ENCODE measurements at places on chromosomes 6 and 20.

DNA sequence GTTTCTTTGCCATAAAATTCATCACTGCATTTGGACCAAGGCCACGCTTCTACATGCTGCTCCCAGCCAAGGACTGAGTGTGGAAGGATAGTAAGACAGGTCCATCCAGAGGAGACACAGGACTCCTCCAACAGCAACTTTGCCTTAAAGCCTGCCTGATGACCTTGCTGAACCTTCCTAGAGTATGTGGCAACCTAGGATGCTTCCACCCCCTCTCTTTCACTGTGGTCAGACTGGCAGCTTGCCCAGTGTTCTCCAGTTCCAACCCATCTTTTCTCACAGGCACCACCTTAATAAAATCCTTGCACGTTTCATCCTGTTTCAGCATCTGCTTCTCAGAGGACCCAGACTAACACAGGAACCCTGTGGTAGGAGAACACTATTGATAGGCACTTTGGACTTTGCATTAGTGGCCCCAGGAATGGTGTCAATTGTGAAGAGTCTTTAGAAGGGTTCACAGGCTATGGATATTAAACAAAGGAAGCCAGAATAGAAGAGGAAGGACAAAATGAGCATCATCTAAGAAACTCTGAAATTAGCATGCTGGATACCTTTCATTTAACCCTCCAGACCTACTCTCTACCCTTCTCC lies 2.4 kb upstream of the PKHD1 start:
- DNase-seq, result no peak

DNA sequence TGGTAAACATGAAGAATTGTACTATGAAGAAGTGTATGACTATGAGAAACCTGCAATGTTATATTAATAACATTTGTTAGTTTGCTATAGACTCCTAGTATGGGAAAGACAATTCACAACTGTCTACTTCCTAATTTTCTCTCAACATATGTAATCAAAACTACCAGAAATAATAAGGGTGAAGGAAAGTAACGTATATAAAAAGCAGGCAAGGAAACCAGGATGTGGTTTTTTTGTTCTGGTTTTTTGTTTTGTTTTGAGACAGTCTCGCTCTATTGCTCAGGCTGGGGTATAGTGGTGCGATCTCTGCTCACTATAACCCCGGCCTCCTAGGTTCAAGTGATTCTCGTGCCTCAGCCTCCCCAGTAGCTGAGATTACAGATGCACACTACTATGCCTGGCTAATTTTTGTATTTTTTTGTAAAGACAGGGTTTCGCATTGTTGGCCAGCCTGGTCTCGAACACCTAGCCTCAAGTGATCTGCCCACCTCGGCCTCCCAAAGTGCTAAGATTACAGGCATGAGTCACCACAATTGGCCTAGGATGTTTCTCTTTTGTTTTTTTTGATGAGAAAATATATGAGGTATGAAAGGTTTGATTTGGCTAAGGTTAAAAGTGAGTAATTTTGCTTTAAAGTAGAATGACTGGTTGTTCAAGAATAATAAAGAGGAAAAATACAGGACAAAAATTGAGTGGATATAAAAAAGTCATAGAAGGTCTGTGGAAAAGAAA lies 83.1 kb downstream of the PTCHD4 start:
- DNase-seq, result no peak

DNA sequence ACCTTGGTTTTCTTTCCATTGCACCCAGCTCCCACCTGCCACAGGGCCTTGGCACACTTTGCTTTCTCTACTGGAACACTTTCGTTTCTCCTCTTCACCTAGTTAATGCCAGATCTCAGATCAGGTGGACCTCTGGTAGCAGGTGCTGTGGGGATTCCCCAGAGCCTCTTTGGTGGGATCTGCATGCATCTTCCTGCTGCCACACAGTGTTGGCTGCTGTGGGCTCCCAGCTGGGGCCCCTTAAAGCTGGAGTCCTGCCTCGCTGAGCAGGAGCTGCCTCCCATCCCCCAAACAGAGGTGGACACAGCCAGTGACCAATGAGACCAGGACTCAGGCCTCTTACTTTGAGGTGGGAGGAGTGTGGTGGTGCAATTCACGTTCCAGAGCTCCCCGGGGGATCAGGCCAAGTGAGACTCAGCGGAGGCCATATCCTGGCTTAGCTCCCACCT lies 28.4 kb downstream of the CEBPB start:
- DNase-seq, result no peak

- DNase-seq, result no peak
These were observed 32.0 kb upstream of the SPTLC3 start for GRCh38 chr20:12976720-12977309.

GRCh38 chr6:64256483-64256882 lies 620.9 kb downstream of the PHF3 start:
- DNase-seq, result no peak

DNA sequence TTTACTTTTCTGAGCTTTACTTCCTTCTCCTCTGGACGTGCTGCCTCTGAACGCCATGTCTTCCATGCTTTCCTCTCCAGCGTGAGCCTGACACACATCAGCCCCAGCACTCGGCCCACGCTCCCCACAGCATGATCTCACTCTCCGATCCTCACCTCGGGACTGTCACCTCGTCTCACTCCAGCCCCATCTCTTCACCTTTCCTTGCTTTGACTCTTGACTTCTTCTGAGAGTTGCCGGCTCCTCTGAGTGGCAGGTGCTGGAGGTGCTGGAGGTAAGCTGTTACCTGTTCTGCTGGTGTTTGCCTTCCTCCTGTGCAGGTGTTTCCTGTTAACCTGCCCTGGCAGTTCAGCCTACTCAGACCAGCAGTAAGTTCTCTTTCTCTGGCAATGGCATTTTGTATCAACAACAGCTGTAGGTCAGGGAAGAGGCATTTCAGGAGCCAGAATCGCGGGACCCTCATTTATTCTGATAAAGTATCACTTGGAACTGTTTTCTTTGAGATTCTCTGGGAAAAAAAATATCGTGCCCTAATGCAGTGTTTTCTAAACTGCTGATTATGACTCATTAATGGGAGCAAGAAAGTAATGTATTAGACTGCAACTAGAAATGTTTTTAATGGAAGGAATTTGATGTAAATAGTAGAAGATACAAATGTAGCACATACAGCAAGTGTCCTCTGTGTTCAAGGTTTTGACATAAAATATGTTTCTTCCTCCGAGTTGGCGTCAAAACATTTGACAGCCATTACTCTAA lies 106.5 kb downstream of the ARID1B start:
- no peak for DNase-seq

DNA sequence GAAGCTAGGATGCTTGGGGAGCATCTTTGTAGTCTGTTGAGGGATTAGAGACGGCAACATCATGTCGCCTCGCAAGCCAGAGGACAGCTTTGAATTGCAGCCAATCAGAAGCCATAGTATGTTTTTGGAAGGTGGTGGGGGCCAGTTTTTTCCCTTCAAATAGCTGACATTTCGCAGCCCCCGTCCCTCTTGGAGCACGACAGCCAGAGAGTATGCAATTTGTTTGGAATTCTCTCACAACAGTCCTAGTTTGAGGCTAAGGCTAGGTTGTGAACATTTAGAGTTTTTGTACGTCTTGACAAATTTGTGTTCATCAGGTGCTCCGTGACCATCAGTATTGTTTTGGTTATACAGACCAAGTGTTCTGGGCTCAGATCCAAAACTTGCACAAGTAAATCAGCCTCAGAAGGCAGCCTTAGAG lies 83.3 kb downstream of the PLCB1 start:
- DNase-seq, result no peak

GRCh38 chr20:25989196-25989595 lies 292.5 kb upstream of the ZNF337 start:
- DNase-seq, result no peak

DNA sequence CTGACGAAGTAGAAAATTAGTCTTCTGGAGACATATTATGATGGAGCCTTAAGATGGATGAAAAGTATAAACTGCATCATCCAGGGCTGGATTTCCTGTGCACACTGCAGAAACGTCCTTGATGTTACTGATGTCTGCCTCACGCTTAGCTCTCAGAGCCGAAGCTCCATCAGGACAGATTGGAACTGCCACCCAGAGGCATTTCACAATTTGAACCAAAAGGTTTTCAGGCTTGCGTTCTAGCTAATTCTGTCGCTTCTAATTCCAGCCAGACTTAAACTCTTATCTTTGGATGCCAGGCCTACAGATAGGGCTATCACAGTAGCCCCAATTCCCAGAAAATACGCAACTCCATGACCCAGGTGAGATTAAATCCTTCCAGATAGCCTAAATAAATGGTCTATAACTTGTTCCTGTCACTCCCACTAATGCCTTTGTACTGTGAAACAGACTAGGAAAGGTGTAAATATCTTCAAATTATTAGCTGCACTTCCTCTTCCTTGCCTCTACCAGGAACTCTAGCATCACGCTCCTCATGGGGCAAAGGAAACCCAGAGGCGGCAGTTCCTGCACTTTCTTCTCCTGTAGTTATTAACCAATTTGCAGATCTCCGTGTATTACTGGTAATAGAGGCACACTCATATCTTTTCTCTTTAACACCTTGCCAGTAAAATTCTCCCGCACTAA lies 634.6 kb downstream of the PRKN start:
- no peak for DNase-seq

GRCh38 chr20:13105864-13106457 lies 97.2 kb downstream of the SPTLC3 start:
- no peak for DNase-seq

- DNase-seq, result no peak
These were observed 187.5 kb upstream of the ECI2 start for GRCh38 chr6:4322846-4323309.

DNA sequence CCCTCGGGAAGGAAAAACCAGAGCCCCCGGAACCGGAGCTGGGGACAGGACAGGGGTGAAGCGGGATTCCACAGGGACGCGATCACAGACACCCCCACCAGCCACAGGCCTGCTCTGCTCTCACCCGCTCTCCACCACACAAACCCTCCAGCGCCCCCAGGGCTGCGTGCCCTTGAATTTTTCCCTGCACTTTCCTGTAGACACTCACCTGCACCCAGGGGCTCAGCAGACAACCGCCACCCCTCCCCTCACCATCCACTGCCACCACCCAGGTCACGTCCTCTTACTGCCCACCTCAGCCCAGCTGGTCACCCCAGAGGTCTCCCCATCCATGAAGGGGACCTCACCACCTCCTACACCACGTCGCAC lies 631 bp downstream of the ULBP2 start:
- DNase-seq, result no peak

GRCh38 chr6:3045369-3045768 lies 22.9 kb upstream of the RIPK1 start:
- no peak for DNase-seq

DNA sequence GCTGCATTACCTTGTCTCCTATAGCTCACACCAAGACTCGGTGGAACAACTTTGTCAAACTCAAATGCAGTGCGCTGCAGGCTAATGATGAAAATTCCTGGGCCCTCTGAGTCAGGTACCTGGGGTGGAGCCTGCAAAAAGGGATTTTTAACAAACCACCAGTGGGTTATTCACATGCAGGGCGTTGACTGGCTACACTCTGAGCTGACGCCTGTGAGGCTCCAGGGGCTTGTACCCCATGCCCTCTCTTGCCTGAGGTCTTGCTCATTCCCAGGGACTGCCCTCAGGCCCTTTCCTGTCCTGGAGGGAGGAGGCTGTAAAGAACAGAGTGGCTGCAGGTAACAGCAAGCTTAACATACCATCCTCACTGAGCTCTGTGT lies 9.2 kb downstream of the GTSF1L start:
- DNase-seq, result no peak

DNA sequence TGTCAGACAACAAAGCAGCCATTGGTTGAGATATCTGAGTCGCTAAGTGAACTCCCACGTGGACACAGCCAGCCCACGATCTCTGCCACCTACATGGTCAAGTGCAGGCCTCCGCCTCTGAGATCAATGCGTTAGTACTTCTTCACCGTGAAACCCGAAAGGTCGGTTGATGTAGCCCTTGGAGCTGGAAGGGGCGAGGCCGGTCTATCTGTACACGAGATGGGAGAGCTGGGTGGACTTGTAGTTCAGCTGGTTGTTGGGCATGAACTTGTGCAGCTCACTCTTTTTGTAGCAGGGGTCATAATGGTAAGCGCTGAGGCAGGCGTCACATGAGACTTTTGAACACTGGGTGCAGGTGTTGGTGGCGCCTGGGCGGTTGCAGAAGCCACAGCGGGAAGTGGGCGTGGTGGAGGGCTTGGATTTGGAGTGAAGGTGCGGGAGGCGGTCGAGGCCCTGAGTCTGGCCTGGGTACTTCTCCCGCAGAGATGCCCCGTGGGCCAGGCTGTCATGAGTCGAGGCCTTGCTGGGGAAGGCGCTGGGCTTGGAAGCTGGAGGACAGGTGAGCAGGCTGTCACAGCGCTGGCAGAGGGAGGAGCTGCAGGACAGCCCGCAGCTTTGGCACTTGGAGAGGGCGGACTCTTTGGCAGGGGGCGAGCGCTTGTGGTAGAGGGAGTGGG lies 9.8 kb downstream of the SPATA2 start:
- DNase-seq, result no peak

DNA sequence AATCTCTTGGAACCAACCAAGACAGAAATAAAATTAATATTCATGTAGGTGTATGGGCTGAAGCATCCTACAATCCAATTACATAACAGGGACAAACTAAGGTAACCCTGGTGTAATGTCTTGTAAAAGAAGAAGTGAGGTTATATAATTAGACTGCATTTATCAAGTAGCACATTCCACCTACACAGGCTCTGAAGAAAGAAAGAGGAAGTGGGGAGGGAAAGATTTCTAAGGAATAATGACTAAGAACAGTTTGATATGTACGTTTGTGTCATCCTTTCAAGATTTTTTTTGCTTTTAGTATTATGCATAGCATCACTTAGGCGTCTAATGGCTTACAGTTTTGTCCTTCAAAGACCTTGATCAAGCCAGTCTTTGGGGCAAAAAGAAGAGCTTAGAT lies 139.7 kb downstream of the PLCB1 start:
- DNase-seq, result no peak

- DNase-seq, result no peak
These were observed 219.8 kb downstream of the ERMARD start for GRCh38 chr6:169971081-169971861.

GRCh38 chr6:7268816-7269555 lies 44.0 kb downstream of the SSR1 start:
- DNase-seq, result no peak

GRCh38 chr6:140485740-140486449 lies 1111.4 kb upstream of the CITED2 start:
- no peak for DNase-seq

DNA sequence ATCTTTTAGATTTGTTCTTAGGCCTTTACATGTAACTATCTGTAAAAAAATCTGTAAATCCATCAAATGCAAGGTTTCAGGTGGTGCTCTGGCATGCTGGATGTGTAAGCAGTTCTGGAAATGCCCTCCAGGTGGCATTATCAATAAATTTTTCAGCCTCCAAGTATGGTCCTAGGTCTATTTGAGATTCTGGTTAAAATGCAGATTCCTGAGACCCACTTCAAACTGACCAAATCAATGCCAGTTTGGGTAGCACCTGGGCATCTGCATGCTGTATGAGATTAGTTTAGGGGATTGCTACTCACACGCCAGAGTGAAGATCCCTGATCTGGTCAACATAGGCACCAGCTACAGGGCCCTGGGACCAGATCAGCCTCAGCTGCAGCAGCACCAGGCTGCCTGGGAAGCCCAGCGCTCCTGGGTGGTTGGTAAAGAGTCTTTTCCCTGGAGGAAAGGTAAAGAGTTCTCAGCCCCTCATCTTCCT lies 507.3 kb upstream of the CITED2 start:
- DNase-seq, result no peak

Data from stimulated activated CD4-positive, alpha-beta T cell treated with anti-CD3 and anti-CD28 coated beads, Interleukin-15, amount 100 ng/mL, for 1 hour (primary cell).